ENCODE measurements at places on chromosomes 3 and 15.

- DNase-seq: no peak
Observed at GRCh38 chr15:59550956-59551355, 60.6 kb upstream of the GCNT3 start.

DNA sequence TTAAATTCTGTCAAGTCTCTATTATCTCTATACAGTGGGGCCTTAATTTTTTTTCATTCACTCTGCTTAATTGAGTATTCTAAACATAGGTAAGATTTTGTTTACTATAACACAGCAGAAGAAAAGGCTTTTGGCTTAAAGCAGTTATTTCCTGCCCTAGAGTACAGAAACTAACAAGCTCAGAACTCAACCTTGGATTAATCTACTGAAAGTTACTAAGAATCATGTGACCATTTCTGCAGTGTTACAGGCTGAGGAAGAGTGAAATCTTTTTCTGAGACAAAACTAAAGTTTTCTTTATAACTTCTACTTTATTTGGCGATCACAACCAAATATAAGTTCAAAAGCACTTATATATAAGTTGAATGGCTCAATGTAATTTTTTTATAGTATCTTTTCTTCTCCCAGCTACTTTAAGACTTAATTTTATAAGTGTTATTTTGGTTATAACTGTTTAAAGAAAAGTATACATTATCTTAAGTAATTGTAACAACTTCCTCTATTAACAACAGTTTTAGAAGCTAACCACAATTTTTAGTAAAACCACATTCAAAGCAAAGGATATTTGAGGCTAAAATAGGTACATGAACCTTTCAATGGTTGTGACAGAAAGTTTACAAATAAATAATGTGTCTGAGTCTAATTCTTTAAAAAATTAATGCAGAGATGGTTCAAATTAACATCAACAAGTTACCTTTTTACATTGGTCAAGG, 240.6 kb upstream of the NAALADL2 start:
- no peak for DNase-seq

DNA sequence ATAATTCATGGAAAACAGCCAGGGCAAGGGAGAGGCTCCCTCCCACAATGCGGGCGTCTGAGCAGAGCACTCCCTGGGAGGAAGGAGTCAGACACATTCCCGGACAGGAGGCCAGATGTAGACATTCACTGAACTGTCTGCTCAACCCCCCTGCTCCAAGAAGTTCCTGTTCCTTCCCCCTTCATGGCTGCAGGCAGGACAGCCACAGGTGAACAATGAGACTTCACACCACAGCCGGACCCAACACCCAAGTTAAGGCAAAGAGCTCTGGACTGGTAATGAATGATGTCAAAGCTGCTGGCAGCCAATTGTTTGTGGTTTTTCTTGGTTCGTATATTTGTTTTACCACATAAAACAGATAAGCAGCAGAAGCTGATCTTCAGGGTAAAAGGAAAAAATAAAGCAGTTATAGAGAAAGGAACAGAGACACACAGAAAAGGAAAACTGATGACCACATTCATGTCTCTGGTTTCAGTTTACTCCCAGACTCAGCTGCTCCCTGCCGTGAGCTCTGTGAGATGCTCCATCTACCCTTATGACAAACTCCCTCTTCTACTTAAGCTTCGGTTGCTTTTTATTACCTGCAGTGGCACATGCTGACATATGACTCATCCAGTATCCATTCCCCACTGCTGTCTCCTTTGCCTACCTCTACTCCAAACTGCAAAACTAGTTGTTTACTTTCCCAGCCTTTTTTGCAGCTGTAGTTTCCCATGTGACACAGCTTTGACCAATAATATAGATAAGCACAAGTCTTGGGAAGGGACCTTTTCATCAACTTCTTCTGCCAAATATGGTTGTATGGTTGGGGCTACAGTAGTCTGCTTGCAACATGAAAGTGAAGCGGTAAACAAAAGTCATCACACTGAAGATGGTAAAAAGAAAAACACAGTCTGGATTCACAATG, 33.1 kb downstream of the DZIP1L start:
- no peak for DNase-seq

DNA sequence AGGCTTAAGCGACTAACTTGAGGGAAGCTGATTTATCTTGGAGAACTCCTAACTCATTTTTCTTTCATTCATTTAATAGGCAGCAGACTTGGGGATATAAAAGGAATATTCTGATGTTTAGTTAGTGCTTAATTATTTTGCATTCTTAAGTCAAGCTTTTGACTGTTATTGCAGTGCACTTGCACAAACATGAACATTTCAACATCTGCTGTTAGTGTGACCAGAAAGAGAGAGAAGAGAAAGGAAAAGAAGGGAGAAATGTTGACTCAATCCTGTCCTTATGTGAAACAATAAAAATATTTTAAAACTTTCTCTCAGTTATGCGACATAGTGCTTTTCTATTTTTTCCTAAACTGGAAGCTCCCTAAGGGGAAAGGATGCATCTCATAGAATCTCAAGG, 507.8 kb downstream of the LPP start:
- DNase-seq: no peak

DNA sequence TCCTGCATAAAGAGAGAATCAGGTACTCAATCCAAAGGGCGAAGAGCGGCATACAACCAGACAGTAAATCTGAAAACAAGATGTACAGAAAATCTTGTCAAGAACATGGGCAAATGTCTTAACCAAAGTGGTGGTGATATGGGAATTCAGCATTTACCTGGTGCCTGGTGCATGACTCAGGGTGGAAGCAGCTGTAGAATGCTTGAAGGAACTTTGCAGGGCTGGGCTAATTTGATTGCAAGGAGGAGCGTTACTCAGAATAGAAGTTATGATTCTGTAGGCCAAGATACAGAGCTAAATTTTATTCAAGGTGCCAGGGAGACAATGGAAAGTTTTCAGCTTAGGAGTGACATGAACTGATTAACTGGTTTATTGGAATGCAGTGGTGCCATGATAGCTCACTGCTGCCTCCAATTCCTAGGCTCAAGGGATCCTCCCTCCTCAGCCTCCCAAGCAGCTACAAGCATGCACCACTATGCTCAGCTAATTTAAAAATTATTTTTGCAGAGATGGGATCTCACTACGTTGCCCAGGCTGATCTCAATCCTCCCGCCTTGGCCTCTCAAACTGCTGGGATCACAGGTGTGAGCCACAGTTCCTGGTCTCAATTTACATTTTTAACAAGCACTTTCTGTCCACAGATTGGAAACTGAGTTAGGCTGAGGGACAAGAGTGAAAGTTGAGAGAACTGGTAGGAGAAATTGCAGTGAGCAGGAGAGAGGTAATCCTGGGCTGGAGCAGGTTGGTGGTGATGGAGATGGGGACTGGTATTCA, 91.5 kb upstream of the TBC1D5 start:
- DNase-seq: no peak

- DNase-seq: no peak
Observed at GRCh38 chr3:65196663-65197062, 508.9 kb upstream of the ADAMTS9 start.

- DNase-seq: no peak
Observed at GRCh38 chr3:42533161-42533897, 30.9 kb downstream of the VIPR1 start.

DNA sequence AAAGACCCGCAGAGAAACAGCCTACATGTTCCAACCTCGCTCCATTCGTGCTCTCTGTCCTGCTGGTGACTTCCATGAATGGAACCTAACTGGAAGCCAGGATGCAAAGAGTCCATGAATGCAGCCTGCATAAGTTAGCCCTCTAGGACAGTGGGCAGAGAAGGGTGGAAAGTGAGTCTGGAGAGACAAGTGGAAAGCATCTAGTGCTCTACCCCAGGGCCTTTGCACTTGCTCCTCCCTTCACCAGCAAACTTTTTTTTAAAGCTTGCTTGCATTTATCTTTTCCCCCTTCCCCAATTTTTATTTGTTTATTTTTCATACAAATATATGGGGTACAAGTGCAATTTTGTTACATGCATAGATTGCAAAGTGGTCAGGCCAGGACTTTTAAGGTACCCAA, 7.9 kb upstream of the CYP1A1 start:
- DNase-seq: no peak

Data from stimulated activated CD4-positive, alpha-beta T cell treated with anti-CD3 and anti-CD28 coated beads, Interleukin-12 subunit alpha, Interleukin-12 subunit beta, amount 100 ng/mL, for 48 hours (primary cell).